ENCODE measurements at places on chromosomes 2 and 18. TPM values are rescaled to one million over a fixed set of nuclear protein-coding genes. Genes with fewer than 3 reads are reported as not detected.

STPG4 gene
- total RNA-seq = not detected

TMEM200C gene
- total RNA-seq = not detected

MOCOS gene
- total RNA-seq = 7.9 TPM

DSG1 gene
- 0.38 TPM for total RNA-seq

ASAP2 gene
- total RNA-seq = 55.7 TPM

All from hair follicular keratinocyte (primary cell).